Hematopoietic multipotent progenitor cell treated with erythropoietin and hydrocortisone succinate and interleukin-3 and kit ligand, for 6 days (in vitro differentiated cells): ENCODE measurements at places on chromosomes 16 and 17.

- no peak for DNase-seq
Observed at GRCh38 chr17:35742896-35743477, 10.1 kb downstream of the GAS2L2 start.

GRCh38 chr17:77901481-77901880, 57.0 kb upstream of the TNRC6C start:
- no peak for DNase-seq

- no peak for DNase-seq
Observed at GRCh38 chr16:65024767-65025178, 97.1 kb downstream of the CDH11 start.

GRCh38 chr17:83151056-83151441, 71.6 kb downstream of the METRNL start:
- DNase-seq, result no peak

GRCh38 chr17:66981983-66982508, 17.5 kb downstream of the CACNG4 start:
- no peak for DNase-seq

DNA sequence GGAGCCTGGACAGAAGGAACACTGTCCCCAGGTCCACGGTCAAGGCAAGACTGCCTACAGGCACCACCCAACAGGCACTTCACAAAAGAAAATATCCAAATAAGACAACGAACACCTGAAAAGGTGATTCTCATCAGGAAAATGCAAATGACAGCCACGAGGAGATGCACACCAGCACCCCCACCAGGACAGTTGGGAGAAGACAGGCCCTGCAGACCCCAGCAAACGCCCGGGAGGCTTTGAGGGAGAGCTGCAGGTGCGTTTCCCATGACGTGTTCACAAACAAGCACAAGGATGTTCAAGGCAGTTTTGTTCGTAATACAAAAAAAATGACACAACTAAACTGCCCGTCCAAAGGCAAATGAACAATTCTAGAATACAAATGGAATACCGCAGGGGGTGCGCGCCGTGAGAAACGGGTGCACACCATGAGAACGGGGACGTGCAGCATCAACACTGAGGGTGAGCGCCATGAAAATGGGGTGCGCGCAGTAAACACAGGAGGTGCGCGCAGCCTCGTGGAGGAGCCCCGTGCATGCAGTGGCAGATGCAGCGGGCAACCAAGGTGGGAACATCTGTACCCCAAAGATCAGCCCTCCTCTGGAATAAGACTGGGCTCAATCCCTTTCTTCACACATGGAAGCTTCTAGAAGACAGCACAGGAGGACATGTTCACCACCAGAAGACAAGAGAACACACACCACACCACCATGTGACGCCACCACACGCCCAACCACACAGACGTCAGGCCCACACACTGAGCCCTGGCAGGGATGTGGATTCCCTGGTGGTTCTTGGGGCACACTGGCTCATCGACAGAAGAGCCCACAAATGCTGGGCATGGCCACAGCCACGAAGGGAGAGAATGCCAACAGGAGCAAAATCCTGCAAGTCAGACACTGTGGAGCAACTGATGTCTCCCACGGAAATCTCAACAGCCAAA, 91.2 kb downstream of the ZNF778 start:
- peak; percentile 38 for DNase-seq

- DNase-seq, result peak; percentile 82
Observed at GRCh38 chr17:75645889-75646637, 12.8 kb downstream of the SMIM5 start.
